ENCODE measurements at places on chromosomes 1 and 21.

- peak; percentile 37 for DNase-seq
These were observed 456 bp downstream of the TOMM40L start for GRCh38 chr1:161226320-161226711.

- no peak for DNase-seq
These were observed 8.7 kb downstream of the SDHB start for GRCh38 chr1:17045150-17045549.

DNA sequence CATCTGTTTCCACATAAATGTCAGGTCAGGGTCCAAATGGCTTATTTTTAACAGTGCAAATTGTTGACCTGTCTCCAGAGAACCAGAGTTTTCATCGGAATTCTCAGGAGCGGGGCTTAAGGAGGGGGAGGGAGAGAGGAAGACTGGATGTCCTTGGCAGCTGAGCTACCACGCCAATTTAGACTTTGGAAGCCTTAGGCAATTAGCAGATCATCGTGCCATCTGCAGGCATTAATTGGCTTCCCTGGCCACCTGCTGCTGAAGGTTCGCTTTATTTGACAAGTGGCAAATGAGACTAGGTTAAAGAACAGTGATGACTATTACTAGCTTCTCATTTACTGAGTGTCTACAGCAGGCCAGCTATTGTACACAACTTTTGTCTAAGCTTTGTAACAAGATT lies 43.7 kb downstream of the HLX start:
- DNase-seq: peak; percentile 42

DNA sequence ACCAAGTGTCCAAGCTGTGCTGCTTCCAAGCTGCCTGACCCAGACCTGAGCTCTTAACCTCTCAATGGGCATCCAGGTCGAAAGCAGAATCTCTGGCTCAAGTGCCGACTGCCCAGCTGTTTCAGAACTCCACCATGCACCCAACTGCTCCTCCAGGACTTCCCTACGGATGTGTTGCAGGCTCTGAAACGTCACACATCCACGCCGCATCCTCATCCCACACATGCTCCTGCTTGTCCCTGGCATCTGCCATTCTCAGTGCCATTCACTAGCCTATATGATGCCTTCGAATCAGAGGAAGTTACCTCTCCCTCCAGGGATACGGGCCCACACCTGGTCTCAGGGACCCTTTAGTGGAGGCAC lies 11.2 kb downstream of the PDZK1IP1 start:
- DNase-seq: no peak

- no peak for DNase-seq
These were observed 168.2 kb downstream of the DSCAM start for GRCh38 chr21:40678681-40679284.

GRCh38 chr1:178337091-178337706 lies 159.6 kb downstream of the CLEC20A start:
- no peak for DNase-seq

- no peak for DNase-seq
These were observed 2.6 kb upstream of the CFAP45 start for GRCh38 chr1:159902541-159902940.

DNA sequence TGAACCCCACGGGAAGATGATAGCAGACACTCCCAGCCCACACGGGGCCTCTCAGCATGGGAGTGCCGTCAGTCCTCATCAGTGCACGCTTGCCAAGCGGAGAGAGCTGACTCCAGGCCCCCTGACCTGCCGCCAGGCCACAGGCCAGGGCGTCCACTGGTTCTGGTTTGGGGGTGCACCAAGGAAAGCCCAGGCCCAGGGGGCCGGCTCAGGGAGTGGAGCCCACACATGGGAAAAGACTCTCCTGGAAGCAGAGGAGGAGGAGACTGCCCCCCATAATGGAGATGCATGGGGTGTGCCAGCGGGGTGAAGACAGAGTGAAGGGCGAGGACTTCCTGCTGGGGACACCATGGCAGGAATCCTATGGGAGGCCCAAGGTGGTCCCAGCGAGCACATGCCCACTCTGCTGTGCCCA lies 6.4 kb downstream of the TRIM11 start:
- no peak for DNase-seq

DNA sequence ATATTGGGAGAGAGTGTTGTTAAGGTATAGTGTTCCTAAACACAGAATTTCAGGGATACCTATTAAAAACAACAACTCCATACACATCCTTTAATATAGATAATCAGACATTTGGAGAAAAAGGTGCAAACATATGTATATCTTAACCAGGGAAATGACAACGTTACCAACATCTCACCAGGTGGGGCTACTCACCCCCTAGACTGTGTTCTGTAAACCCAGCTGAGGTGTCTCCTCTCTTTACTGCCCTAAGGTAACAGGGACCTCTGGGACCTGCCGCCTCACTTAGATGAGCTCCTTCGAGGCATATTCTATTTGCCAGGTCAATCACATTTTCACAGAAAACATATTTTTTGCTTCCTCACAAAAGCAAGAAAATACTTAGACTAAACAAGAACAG lies 13.4 kb downstream of the RRAGC start:
- no peak for DNase-seq

- DNase-seq: no peak
These were observed 467.5 kb upstream of the CXADR start for GRCh38 chr21:17045214-17045853.

GRCh38 chr21:46229133-46229922 lies 754 bp upstream of the LSS start:
- peak; percentile 59 for DNase-seq

DNA sequence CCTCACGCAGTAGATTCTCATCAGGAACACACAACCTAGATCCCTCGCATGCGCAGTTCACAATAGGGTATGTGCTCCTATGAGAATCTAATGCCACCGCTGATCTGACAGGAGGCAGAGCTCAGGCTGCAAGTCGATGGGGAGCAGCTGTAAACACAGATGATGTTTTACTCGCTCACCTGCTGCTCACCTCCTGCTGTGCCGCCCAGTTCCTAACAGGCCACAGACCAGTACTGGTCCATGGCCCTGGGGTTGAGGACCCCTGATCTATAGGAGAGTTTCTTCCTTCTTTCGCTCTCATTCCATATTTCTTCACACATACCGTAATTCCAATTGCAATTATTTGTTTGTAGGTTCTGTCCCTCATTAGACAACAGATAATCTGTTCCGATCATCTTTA lies 103.4 kb downstream of the CLEC20A start:
- DNase-seq: peak; percentile 94

- no peak for DNase-seq
These were observed 142.0 kb downstream of the FOXD2 start for GRCh38 chr1:47579809-47580208.

GRCh38 chr1:119882132-119883049 lies 13.9 kb downstream of the ADAM30 start:
- no peak for DNase-seq

- DNase-seq: no peak
These were observed 132.2 kb downstream of the CLIC6 start for GRCh38 chr21:34800797-34801518.

DNA sequence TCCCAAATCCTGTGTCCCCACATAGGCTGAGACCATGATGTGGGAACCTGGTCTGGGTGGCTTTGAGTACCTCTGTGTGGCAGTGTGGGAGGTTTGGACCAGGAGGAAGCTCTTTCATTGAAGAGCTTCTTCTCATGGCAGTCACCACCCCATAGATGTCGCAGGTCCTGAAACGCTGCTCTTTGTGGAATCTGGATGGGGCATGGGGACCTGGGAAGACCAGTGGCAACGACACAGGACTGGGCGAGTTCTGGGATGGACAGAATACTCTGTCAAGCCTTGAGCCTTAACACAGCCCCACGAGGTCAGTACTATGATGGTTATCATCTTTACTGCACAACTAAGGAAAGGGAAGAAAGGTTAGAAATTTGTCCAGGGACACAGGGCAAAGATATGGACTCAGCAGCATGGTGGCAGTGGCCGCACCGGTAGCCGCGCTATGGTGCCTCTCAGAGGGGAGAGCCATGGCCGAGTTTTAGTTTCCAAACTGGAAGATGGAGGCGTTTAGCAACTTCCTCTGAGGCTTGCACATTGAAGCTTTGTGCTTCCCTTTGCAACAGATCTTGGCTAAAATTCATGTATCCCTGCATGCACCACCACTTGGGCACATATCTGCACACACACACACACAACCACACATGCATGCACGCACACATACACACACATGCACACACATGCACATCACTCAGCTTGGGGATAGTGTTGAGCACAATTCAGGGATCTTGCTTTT lies 117.7 kb upstream of the C1orf174 start:
- no peak for DNase-seq

GRCh38 chr1:43058545-43059360 lies 100.1 kb upstream of the SLC2A1 start:
- no peak for DNase-seq

GRCh38 chr1:116571215-116571919 lies 541 bp upstream of the CD58 start:
- DNase-seq: peak; percentile 38

GRCh38 chr1:187891993-187892682 lies 1063.4 kb downstream of the PLA2G4A start:
- no peak for DNase-seq

DNA sequence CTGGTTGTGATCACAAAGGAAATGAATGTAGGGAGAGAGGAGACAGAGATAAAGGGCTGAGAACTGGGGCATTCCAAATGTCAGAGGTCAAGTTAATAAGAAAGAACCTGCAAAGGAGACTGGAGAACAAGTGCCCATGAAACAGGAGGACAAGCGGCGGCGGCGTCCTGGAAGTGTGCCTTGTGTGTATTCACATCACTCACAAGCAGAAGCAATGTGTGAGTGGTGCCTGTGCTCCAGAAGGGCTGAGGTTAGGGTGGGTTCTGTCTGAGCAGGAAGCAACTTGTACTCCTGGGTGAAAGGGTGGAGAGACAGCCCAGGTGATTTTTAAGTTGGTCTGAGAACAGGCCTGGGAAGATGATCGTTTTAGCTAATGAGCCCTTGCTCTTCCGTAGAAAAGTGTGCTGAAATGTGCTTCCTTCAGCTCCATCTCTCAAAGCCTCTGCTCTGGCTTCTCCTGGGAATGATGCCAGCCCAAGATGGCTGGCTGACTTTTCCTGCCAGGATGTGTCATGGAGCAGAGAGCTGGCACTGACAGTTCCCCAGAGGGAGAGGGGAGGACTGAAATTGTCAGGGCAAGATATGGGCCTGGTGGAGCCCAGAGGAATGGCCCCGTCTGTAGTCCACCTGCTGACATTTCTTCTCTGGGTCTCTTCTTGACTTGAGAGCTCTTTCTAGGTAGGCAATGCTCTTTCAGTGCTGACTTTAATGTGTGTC lies 25.1 kb upstream of the PLEKHA6 start:
- DNase-seq: no peak

- no peak for DNase-seq
These were observed 96.7 kb upstream of the KCNA3 start for GRCh38 chr1:110771245-110772022.

DNA sequence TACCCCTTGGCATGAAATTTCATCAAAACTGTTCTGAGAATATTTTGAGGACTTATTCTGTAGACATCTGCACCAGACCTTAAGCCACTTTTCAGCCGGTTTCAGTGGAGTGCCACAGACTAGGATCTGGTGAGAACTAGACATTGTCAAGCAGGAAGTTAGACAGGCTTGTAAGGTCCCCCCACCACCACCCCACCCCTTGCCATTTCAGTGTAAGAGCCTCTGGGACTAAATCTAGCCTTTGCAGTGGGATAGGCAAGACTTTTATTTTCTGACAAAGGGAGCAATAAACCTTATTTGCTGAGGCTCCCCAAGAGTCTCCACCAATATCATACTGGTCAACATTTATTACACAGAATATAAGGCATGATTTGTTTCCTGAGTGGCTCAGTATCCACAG lies 77.9 kb upstream of the EXO1 start:
- no peak for DNase-seq

DNA sequence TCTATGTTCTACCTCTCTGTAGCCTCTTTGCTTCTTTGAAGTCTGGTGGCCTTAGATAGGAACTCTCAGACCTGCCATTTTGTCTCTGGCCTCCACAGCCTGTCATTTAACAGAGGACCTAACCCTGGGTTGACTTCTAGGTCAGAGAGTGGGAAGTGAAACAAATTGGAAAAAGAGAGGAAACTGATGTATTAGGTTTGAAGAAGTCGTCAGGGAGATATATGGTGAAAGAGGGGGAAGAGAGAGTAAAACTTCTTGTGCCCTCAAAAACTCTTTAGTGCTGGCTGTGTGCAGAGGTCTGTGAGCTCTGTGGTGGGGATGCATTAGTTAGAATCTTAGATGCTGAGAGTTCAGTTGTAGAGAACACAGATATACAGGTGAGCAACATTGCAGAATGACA lies 30.2 kb upstream of the CD1D start:
- DNase-seq: no peak

- DNase-seq: no peak
These were observed 75.8 kb upstream of the SELENON start for GRCh38 chr1:25724201-25724600.

GRCh38 chr1:157485793-157486192 lies 66.5 kb downstream of the FCRL5 start:
- DNase-seq: no peak

DNA sequence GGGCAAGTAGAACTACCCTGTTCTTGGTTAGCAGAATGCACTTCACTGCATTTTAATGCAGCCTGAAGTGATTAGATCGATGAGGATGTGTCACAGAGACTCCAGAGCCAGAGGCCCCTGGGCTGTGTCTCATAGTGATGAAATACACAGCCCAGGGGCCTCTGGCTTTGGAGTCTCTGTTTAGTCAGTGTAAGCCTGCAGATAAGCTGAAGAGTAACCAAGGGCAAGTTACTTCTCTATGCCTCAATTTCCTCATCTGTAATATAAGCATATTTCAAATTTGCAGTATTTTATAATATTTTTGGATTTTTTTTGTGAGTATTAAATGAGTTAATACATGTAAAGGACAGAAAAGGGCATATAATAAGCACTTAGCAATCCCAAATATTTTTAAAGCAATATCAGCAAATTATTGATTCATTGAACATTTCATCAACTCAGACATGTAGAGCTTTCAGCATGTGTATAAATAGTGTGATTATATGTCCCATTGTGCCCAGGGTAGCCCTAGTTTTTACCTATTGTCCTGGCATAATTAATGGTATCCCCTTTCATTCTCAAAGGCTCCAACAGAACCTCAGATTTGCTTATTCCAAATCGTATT lies 23.6 kb upstream of the APOBEC4 start:
- no peak for DNase-seq

DNA sequence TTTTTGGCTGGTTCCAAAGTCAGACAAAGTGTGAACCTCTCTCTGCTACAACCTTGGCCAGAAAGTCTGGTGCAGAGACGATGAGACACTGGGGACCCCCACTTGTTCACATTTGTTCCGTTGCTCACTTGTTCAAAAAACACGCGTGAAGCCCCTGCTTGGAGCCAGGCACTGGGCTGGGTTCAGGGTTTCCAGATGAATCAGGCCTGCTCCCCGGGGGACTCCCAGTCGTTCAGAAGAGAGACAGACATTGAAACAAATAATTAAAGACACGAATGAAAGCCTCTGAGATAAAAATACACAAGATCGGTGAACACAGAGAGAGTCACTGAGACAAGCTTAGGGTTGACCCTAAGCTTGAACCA lies 101.5 kb upstream of the RUNX3 start:
- DNase-seq: no peak

- no peak for DNase-seq
These were observed 95.9 kb downstream of the SPSB1 start for GRCh38 chr1:9388335-9389180.

- DNase-seq: no peak
These were observed 72.3 kb downstream of the TNFSF4 start for GRCh38 chr1:173134800-173135199.
